HS-5 (cell line): ENCODE measurements at places on chromosomes 11 and 22.

DNA sequence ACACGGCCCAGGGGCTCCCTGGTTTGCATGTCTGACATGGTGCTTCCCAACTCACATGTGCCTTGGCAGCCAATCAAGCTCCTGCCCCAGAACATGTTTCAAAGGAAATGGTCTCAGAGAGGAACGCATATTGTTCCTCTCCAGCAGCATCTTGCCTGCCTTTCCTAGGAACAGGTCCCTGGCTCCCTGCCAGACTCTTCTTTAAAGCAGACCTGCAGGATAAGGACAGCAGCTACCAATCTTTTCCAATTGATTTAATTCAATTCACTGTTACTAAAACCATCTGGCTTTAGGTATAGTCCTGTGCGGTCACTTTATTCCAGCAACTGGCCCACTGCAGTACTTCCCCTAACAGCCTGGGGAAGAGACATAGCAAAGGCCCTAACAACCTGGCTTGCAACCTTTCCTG lies 79.9 kb downstream of the AMBRA1 start:
- no peak for DNase-seq

- no peak for DNase-seq
These were observed 977.0 kb downstream of the NTM start for GRCh38 chr11:132347156-132348090.

GRCh38 chr11:4704054-4704789 lies at the start of gene MMP26:
Gene MMP26, plus strand, starts transcription at chr11:4704784.
- no peak for DNase-seq

- no peak for DNase-seq
These were observed 2241.0 kb upstream of the RAG2 start for GRCh38 chr11:38839071-38839470.

DNA sequence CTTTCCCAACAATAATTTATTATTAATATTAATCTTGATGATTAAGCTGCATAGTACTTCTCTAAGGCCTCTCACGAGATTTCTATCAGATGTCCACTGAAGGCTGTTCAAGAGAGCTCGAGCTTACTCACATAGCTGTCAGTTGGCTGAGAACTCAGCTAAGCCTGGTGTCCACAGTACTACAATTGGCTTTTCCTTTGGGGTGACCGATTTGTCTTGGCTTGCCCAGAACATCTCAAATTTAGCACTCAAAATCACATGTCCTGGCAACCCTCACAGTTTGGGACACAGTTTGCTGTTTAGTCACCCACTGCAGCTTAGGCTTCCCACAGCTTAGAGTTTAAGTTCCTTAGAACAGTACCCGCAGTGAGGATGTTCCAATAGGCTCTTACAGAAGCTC lies 96.5 kb downstream of the LUZP2 start:
- DNase-seq = no peak

DNA sequence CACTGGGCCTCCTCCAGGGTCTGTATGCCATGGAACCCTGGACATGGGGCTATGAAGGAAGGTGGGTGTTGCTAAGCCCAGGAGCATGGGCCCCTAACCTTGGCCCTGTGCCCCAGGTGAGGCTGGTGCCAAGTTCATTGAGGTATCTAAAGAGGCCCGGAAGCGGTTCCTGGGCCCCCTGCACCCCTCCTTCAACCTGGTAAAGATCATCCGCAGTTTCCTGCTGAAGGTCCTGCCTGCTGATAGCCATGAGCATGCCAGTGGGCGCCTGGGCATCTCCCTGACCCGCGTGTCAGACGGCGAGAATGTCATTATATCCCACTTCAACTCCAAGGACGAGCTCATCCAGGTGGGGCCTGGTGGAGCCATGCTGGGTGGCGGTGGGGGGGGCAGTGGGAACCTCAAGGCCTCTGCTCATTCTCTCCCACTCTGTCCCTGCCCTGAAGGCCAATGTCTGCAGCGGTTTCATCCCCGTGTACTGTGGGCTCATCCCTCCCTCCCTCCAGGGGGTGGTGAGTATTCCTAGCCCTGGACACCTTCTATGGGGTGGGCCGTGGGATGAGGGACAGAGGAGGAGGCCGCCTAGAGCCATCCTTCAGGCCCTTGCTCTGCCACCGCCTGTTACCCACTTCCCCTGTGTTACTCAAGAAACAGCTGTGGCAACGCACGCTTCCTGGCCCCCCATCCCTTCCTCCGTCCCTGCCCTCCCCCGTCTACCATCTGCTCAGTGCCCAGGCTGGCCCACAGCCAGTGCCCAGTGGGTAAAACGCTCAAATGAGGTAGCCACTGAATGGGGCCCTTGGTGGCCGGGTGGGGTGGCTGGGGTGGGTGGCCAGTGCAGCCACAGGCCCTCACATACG lies 3.0 kb downstream of the PNPLA2 start:
- DNase-seq = no peak

- no peak for DNase-seq
These were observed 34.4 kb downstream of the ARVCF start for GRCh38 chr22:19981961-19982920.

DNA sequence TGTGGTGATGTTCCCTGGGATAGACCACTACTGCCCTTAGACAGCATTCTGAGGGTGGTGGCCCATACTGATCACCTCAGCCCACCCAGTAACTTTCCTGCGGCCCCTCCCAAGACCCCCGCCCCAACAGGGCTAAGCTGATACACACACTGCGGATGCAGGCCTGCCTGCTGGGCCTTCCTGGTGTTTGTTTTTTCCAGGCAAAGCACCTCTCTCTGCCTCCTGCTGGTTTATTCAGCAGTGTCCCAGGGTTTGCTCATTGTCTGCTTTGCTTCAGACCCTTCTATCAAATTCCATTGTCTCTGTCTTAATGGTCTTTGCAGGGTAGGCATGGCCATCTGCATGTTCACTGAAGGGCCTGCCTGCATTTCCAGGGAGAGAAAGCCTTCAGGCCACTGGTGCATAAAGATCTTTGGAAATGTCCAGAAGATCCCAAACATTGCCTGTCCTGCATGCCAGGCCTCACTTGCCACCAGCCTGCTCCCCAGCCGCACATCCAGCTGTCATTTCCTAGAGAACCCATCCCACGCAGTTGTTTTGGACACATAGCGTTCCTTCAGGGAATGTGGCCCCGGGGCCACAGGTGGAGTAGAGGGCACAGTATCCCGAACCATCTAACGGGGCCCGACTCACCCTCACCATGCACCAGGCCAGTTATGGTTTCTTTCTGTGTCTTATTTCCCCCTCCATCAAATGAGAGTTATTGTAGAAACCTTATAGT lies 50.2 kb downstream of the BCR start:
- DNase-seq = no peak

DNA sequence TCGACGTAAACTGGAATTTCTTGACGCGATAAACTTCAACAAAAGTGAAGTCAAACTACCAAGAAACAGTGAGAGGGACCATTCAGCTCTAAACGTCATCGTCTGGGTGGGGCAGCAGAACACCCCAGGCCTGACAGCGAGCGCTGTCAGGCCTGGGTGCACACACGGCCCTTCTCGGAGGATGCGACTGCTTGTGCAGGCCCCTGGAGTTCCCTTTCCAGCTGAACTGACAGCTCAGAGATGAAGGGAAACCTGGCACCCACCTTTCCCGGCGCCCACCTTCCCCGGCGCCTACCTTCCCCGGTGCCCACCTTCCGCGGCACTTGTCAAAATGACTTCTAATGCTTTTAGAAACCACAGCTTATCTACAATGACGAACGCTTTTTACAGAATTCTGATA lies 47.9 kb downstream of the CERK start:
- no peak for DNase-seq

DNA sequence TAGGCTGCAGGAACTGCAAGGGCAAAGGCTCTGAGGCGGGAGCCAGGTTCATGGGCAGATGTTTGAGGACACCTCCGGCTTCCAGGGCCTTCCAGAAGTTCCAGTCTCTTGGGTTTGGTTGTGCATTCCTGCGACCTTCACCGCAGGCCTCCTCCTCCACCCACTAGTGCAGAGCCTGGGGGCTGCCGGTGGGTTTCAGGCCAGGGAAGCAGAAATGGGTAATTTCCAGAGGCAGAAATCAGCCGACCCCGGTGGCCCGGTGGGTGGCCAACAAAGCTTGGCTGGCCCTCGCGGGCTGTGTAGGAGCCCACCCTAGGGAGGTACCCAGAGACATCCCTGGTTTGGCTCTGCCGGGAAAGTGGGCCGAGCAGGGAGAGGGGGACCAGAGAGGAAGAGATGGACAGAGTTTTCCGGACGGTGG lies 417 bp upstream of the PHETA2 start:
- DNase-seq = no peak

- DNase-seq = no peak
These were observed 9.5 kb upstream of the SERPIND1 start for GRCh38 chr22:20764471-20764720.

GRCh38 chr11:125223901-125224361 lies 59.4 kb downstream of the PKNOX2 start:
- no peak for DNase-seq

DNA sequence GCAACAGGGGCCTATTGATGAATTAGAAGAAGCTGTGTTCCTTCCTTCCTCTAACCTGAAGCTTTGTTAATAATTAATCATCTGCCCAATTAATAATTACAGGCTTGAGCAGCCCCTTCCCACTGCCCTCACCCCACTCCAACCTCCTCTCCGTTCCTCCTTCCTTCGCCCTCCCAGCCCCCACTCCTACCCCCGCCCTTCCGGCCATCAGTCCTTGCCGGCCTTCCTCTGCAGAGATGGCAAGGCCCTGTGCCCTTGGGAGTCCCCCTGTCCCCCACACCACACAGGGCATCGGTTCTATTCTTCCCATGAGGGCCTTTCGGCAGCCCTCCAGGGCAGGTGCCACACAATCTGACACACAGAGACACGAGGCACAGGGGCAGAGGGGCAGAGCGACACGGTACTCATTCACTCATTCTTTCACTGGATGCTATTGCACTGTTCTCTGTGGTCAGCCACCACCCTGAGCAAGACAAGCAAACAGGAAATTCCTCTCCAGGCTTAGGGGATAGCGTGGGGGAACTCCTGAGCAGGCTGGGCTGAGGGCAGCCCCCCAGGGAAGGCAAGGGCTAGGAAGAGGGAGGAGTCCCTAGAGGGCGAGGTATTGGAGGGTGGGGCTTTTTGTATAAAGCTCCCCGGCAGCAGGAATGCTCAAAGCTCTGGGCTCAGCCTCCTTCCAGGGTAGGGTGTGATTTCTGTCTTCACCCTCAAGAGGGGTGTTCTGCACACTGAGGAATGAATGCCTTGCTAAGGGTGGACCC lies 14.7 kb downstream of the MGAT3 start:
- DNase-seq = no peak

GRCh38 chr11:2557381-2557780 lies 112.6 kb downstream of the KCNQ1 start:
- DNase-seq = no peak

GRCh38 chr11:116061322-116061721 lies 557.1 kb upstream of the CADM1 start:
- no peak for DNase-seq

DNA sequence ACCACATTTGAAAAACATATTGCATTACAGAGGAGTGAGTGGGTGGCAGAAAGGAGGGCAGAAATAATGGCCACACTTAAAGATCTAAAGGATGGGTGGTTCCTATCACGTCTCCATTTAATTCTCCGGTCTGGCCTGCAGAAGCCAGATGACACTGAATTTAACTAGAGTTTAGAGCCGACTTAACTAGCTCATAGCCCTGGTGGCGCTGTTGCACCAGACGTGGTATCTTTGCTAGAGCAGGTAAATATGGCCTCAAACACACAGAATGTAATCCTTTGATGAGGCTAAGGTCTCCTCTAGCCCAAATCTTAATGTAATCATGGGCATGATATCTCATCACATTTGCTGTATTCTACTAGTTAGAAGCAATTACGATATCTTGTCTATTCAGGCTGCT lies 51.5 kb upstream of the GAL start:
- DNase-seq = peak; percentile 10

- no peak for DNase-seq
These were observed 562.3 kb downstream of the NTM start for GRCh38 chr11:131932584-131933325.

- DNase-seq = no peak
These were observed 325.5 kb downstream of the NTM start for GRCh38 chr11:131695889-131696429.

DNA sequence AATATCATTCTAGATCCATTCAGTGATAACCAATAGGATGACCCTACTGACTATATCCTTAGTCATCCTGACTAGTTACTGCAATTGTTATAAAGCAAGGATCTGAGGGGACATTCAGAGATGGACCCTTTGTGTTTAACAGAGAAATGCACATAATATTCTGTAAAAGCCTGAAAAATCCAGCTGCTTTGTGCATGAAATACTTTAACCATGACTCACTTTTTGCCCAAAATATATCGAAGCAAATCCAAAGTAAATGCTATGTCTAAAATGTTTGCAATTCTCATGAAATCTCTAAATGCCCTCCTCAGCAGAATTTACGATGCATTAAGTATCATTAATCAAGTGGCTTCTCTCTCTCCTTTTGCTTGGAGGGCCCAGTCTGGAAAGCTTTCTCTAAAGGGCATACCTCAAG lies 178.8 kb upstream of the MTMR2 start:
- DNase-seq = peak; percentile 44

DNA sequence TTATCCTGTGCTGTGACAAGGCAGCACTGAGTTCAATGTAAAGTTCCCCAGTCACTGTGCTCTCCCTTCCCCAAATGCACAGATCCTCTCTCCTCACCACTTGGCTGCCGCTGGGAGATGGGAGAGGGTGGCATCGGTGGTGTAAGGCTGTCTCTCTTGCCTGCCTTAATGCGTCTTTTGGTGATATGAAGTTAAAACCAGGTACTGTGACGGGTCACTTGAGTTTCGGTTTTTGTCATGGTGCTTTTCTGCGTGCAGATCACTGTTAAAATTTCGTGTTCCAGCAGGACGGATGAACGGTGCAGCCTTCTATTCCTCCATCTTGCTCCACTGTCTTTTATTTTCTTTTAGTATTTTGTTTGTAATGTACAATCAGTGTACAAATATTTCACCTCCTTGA lies 18.6 kb downstream of the GLB1L2 start:
- no peak for DNase-seq

DNA sequence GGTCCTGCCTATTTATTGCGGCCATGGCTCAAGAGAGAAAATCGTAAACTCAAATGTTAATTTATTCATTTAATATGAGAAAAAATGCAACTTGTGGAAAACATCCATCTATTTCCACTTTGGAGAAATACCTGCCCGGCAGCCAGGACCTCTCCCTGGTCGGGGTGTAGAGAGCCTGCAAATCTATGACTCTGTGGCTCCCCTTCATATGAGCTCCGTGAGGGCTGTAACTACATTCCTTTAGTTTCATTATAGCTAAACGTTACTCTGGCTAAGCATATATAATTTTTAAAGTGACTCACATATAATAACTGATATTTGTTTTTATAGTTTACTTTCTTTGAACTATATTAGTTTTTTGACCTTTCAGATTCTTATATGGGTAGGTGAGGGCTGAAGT lies 857.8 kb upstream of the FAT3 start:
- DNase-seq = no peak

DNA sequence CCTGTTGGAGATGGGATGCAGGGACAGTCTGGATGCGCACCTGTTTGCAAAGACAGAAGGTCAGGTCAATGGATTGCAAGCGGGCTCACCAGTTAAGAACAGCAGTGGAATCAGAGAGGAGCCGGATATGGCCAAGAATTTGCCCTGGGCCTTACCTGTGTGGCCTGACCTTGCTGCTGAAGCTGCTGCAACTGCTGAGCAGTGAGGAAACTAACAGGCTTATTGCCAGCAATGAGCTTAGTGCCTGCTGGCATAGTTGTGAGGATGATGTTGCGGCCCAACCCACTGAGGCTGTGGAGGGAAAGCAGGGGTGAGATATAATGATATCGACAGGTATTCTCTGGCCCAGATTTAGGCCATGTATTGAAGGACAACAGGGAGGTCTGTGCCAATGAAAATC lies 30.6 kb downstream of the NFRKB start:
- no peak for DNase-seq
